ENCODE measurements at places on chromosomes 4 and X.

GRCh38 chrX:138011468-138011867, 445.5 kb downstream of the ZIC3 start:
- no peak for DNase-seq

DNA sequence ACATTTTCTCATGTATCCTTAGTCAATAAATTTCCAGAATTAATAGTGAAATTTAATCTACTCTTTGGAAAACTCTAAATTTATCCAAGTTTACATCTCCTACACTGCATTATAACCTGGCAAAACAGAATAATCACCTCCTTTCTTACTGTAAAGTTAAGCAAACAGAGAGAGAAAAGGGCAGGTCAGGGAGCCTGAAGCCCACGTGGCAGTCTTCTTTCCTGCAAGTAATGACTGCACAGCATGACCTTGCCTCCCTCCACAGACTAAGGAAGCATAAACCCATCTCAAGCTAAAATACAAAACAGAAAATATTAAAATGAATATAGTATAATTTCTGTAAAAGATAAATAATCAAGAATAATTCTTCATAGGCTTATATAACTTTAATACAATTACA, 1153.0 kb downstream of the C4orf33 start:
- no peak for DNase-seq

DNA sequence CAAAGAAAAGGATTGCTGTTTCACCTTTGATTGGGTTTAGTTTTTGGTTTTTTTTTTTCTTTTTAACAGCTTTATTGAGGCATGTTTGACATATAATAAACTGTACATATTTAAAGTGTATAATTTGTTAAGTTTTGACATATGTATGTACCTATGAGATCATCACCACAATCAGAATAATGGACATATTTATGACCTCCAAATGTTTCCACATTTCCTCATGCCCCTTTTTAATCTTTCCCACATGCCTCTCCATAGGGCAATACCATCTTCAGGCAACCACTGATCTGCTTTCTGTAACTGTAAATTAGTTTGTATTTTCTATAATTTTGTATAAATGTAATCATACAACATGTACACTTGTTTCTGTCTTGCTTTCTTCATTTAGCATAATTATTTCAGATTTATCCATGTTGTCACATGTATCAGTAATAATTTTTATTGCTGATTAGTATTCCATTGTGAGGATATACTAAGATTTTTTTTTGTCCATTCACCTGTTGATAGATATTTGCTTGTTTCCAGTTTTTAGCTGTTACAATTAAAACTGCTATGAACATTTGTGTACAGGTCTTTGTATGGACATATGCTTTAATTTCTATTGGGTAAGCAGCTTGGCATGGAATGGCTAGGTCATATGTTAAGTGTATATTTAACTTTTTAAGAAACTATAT, 33.5 kb downstream of the PTPN13 start:
- DNase-seq = no peak

GRCh38 chr4:141684785-141685184, 48.4 kb downstream of the IL15 start:
- no peak for DNase-seq

GRCh38 chr4:8727546-8728510, 135.3 kb downstream of the CPZ start:
- DNase-seq = no peak

- DNase-seq = no peak
These were observed 5.9 kb upstream of the ANK2 start for GRCh38 chr4:113043591-113043990.

DNA sequence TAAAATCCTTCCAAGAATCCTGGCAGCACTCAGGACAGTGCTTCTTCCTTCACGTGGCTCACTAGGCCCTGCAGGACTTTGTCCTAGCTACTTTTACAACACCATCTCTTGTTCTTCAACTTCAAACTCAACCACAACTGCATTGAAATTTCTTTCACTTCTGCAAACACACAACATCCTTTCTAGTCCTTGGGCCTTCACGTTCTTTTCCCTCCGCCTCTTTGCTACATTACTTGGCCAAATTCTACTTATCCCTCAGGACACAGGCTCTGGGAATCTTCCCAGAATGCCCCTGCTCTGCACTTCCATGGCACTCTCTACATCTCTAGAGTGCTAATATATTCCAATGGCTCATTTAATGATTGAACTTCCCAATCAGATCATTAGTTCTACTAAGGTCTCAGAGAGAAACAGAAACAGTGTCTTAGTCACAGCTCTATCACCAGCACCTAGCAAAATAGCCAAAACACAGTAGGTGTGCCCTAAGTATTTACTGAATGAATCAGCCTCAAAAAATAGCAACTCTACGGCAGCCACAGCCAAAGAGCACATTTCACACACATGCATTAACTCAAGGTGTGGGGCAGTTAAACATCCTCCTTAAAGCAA, 73.3 kb downstream of the MANBA start:
- no peak for DNase-seq

DNA sequence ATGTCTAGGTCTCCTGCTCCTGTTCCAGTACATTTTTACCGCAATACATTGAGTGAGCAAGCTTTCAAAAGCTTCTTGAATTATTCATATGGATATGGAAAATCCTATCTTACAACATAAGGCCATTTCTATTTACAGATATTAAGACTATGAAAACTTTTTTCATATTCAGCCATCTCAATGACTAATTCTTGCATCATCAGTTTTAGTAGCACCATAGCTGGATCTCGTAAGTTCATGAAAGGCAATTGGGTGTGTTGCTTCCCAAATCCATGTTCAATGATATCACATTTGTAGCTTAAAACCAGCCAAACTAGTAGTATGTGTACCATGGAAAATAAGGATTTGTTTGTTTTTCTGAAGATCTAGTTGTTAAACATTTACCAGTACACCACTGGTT, 118.3 kb upstream of the GABRA2 start:
- no peak for DNase-seq

GRCh38 chr4:157291071-157291470, 70.5 kb downstream of the GRIA2 start:
- DNase-seq = no peak

DNA sequence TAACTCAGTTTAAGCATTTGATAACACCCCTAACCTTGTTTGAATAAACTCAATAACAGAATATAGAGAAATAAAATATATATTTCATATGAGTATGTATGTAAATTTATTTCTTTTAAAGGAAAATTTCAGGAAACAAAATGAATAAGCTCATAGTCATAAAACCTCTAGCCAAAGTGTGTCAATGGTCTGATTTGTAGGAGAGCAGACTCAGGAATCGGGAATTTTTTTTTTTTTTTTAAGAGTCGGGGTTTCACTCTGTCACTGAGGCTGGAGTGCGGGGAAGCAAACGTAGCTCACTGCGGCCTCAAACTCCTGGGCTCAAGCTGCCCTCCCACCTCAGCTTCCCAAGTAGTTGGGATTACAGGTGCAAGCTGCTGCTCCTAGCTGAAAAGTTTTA, 2.4 kb downstream of the PKD2 start:
- DNase-seq = no peak

GRCh38 chrX:41441934-41442823, 5.0 kb upstream of the NYX start:
- DNase-seq = peak; percentile 62

DNA sequence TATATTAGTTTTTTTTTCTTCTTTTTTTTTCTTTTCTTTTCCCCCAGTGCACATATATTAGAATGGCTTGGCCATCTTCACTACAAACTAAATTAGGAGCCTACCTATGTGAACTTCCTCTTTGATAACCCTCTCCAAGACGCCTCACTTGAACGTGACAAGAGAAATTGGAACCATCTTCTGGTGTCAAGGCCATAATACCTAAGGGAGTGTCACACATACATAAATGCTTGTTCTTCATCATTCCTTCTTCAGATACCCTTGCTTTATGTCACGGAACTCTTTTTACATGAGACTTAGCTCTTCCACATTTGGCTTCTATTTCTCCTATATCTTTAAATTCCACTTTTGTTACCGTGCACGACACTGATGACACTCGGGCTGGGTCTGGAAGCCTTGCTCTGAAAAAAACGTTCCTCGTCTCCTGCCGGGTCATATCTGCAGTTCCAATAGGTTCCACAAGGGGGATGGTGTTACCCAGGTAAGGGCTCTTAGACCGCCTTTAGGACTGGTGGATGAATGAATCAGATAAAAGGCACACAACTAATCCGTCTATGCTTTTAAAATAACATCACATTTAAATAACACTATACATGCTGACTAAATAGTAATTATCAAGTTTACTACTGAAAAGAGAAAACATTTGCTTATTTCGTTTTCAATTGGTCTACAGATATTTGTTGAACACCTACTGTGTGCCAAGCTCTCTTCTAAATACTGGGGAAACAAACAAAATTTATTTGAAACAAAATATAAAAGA, 19.9 kb downstream of the DGAT2L6 start:
- peak; percentile 87 for DNase-seq

DNA sequence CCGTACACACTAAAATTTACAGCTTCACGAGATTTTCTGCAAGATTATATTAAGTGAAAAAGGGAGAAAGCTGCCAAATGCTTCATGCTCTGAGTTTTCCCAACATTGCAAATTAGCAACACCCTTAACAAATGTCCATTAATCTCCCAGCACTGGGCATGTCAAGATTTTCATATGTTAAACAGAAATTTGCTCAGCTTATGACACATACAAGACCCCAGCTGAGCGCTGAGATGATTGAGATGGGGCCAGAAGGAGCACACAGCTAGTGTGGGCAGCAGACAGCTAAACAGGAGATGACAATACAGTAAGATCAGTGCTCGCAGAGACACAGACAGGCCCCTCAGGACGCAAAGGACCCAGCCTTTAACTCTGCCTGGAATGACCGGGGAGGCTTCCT, 208.8 kb downstream of the STK32B start:
- DNase-seq = no peak

- no peak for DNase-seq
These were observed 56.0 kb downstream of the GSX2 start for GRCh38 chr4:54155936-54156335.

GRCh38 chr4:185115827-185116232, 27.2 kb upstream of the SLC25A4 start:
- DNase-seq = peak; percentile 95

- no peak for DNase-seq
These were observed 48.0 kb upstream of the SPOCK3 start for GRCh38 chr4:167282171-167282864.

DNA sequence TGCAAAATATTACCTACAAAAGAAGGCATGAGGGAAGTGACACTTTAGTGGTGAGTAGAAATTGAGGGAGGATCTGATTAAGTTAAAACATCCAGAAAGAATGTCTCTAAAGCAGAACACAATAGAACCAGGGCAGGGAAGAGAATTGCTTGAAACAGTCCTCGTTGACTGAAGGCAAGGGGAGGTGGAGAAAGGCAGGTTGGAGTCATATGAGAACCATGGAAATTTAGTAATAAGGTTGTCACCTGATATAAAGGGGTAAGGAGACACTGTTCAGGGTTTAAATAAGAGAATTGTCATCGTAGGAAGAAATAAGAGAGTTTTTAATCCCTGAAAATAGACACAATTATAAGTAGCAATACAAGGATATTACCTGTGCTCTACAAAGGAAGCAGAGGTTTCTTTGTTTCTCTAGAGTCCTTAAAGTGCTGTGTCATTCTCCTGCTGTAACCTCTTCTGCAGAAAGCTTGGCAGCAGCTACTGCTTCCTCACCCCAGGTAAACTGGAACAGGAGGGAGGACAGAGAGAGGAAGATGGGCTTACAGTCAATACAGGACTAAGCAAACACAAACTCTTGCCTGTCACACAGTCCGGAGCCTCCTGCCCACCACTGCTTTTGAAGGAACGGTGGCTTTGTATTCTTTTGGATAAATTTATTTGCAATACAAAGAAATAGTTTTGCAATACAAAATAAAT, 258.4 kb downstream of the PPARGC1A start:
- no peak for DNase-seq

DNA sequence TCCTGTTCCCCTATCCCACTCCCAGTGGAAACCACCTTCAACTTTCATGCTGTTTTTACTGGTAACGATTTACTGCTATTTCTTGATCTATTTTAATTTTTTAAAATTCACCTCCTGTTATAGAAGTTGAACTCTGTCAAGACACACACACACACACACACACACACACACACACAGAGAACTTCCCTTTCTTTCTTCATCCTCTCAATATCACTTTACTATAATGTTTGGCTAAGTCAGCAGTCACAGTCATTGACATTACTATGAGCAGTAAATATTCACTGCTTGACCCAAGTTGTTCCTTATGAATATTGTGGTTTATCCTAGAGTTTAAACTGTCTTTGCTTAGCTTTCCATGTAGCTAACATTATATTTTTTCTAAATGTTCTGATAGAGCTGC, 24.0 kb upstream of the SGMS2 start:
- DNase-seq = no peak

DNA sequence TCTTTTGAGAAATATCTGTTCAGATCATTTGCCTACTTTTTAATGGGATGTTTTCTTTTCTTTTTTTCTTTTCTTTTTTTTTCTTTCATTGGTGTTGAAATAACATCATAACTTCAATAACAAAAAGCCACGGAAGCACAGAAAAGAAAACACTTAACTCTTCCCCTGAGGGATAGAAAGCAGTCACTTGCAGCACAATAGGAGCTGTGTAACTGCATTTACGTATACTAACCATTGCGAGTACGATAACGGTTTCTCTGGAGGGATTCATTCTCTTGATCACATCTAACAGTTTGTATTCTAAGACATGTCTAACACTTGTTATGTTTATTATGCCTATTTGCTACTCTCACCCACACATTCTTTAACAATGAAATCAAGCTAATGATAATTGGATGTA, 27.3 kb downstream of the C4orf46 start:
- DNase-seq = no peak

GRCh38 chr4:140856621-140857062, 100.5 kb upstream of the TBC1D9 start:
- DNase-seq = peak; percentile 19

DNA sequence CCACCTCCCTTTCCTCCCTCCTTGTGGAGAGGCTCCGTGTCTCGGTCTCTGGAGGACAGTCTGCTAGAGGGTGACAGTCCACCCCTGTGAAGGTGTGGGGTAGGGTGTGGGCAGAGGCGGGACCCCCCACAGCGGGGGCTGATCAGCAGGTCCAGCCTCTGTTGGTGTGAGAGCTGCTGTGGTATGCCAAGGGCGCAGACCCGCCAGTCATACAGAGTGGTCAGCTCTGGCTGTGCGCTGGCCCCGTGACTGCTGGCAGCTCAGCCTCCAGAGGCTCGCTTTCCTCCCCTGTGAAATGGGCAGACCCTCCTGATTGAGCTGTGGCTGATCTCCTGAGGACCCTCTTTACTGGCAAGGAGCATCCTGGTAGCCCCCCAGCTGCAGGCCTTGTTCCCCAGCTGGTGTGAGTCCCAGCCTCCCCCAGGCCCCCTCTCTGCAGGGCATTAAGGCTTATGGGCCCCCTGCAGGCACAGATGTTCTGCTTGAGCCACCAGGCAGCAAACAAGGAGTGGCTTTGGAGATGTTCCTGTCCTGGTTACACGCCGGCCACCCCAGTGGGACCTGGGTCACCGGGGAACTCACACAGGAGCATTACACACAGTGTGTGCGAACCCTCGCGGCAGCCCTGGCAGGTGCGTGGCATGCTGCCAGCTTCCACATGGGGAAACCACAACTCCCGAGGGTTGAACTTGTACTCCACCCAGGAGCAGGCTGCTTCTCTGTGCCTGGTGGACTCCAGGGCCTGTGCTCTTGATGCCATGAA, 76.8 kb downstream of the PPP2R2C start:
- DNase-seq = no peak
